ENCODE measurements at places on chromosomes 12 and 14. TPM values are rescaled to one million over a fixed set of nuclear protein-coding genes. Genes with fewer than 3 reads are reported as not detected.

DNA sequence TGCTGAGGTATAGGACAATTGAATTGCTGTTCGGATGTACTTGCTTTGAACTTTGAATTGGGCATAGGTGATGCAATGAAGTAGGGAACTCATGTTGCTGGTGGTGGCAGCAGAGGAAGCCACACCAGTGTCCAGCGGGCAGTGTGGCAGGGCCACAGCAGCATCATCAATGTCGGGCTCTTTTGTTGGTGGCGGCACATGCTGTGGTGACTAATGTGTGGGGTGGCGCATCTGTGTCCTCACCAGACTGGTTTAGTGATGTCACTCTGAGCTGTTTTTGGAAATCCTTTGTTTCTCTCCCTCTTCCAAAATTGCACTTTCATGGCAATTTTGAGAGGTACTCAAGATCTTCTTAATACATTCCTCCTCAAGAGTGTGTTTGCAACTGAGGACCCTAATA is 187.6 kb downstream of the ETNK1 start:
- DNase-seq: no peak

The SERPINA3 gene
- total RNA-seq: 112 TPM

GRCh38 chr12:121214166-121214777 is 4.3 kb downstream of the P2RX4 start:
- DNase-seq: no peak

DNA sequence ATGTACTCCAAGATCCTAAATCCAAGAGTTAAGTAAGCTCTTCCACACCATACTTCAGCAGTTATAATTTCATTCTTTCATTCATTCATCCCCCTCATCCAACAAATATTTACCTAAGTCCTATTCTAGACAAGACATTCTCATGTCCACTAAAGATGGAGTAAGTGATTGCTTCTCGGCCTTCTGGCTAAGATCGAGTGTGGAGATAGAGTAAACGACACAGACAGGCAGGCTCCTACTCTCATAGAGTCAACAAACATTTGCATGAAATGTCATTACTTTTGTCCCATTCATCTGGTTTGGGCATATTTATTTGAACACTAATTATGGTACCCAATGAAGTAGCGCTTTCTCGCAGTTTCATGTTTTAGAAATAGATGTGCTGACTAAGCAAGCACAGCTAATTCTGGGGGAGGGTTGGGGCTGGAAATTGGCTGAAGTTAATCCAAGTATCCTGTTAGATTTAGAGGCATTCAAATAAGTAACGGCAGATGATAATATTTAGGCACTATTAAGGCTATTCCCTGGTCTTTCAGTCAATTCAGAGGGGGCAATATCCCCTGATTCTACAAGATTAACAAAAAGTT is 176.5 kb downstream of the CEP128 start:
- no peak for DNase-seq

DNA sequence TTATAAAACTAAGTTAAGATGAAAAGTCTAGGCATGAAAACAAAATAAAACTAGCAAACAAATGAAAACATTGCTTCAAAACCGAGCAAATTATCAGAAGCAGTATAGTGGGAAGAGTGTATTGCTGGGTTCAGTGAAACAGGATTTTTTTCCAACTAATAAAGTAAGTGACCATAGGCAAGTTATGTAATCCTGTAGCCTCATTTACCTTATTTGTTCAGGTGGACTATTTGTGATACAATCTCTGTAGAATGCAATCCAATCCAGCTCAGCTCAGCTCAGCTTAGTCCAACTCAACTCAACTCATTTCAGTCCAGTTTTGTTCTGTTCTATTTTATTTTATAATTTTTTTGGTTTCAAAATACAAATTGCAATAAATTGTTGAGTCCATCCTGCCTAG is 276.7 kb upstream of the LRIG3 start:
- DNase-seq: no peak

DNA sequence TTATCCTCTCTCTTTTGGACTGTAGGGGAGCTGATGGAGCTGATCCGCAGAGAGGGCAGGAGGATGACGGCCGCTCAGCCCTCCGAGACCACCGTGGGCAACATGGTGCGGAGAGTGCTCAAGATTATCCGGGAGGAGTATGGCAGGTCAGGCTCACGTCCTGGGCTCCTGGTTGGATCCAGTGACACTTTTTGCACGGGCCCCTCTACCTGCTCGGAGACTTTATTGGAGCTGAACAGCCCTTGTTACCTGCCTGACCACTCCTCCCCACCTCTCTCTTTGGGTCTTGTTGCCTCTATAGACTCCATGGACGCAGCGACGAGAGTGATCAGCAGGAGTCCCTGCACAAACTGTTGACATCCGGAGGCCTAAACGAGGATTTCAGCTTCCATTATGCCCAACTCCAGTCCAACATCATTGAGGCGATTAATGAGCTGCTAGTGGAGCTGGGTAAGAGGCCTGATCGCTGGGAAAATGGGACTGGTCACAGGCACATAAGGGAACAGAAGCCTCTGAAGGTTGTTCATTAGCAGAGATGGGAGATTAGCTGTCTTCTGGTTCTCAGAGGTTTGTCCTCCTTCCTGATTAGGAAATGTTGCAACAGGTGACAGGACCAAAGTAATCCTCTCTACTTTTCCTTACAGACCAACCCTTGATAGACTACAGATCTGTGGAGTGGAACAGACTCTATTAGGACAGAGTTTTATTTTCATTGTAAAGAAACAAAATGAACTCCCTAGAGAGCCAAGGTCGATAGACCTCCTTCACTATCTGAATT is 718 bp downstream of the EIF2B2 start:
- DNase-seq: no peak

- DNase-seq: peak; percentile 76
Measured at GRCh38 chr14:104688505-104689108, 811 bp upstream of the INF2 start.

GRCh38 chr12:47741340-47741703 is 16.0 kb upstream of the ENDOU start:
- peak; percentile 95 for DNase-seq

DNA sequence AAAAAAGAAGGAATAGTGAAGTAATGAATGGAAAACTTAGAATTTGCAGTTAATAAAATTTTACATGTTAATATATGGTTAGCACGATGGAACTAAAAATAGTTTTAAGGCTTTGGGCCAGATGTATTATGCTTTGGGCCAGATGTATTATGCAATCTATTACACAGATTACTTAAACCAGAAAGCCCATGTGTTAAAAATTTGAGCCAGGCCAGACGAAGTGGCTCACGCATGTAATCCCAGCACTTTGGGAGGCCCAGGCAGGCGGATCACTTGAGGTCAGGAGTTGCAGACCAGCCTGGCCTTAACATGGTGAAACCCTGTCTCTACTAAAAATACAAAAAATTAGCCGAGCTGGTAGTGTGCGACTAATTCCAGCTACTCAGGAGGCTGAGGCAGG is 17.2 kb downstream of the IFT81 start:
- peak; percentile 66 for DNase-seq

The MGST1 gene
- 60.1 TPM for total RNA-seq

The PELI2 gene
- total RNA-seq: 3.2 TPM

GRCh38 chr12:9388379-9388778 is 180.2 kb upstream of the PZP start:
- DNase-seq: no peak
